ENCODE measurements at places on chromosomes 4 and X.

DNA sequence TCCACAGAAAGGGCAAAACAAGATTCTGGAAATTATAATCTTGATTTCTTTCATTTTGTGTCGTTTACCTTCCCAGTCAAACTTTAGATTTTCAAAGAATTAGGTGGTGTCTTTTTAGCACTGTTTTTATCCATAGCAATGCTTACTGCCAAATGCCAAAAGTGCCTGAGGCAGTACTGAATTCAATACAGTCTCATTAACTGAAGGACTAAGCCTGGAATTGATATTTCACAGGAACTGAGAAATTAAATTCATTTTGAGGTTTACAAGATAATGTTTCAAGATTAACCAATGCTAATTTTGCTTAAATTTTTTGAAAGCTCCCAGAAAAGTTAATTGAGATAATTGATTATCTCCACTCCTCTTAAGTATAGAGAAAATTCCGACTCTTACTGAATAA lies 68.8 kb upstream of the ARHGAP24 start:
- no peak for DNase-seq

DNA sequence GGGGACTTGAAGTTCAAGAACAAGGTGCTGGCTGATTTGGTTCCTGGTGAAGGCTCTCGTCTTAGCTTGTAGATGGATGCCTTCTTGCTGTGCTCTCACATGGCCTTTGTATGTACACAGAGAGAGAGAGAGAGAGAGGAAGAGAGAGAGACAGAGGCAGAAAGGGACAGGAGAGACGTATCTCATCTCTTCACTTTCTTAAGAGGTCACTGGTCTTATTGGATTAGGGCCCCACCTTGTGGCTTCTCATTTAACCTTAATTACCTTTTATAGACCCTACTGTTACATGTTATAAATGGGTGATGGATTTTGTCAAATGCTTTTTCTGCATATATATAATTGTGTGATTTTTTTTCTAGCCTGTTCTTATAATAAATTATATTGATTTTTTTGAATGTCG lies 1444.2 kb downstream of the ADGRL3 start:
- DNase-seq = no peak

DNA sequence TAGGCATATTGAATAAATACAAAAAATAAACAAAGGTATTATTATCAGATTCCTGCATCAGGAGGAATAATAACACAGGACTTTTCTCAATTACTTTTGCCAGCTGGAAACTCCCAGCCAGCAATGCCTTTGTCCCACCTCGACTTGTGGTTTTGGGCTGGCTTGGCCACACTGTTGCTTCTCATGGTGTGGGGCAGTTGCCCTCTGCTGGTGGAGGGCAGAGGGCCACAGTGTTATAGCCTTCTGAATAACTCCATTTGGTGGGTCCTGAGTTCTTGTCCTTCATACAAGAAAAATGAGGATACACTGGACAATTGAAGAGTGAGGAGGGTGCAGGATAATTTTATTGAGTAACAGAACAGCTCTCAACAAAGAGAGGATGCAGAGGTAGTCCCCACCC lies 1206.0 kb upstream of the ADGRL3 start:
- DNase-seq = no peak

- DNase-seq = no peak
Observed at GRCh38 chrX:109886122-109886761, 116.7 kb upstream of the TMEM164 start.

DNA sequence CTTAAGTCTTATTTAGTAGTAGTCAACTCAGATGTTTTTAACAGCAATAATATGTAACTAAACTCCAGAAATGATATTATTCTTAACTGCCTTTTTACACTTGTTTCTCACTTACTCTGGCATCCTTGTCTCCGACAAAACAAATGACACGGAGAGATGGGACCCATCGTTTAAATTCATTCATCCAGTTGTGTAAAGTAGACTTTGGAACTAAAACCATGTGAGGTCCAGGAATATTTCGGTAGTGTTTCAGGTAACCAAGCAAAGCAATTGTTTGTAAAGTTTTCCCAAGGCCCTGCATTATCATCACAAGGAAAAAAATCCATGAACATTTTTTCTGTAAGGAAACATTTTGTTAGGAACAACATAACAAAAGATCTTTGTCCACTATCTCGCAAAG lies 11.6 kb downstream of the SMARCA1 start:
- DNase-seq = no peak

DNA sequence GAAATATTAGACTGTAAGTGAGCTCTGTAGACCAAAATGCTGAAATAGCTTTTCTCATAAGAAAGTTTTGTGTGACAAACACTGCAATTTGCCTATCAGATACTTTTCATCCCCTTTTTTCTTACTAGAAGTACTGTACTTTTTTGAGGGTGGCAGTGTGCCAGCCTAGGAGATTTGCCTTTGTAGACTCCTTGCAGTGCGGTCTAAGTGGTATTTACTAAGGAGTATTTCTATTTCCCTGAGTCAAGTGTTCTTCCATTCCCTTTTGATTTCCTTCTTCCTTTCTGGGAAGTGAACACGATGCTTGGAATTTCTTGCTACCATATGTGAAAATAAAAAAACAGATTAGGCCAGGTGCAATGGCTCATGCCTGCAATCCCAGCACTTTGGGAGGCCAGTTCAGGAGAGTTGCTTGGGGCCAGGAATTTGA lies 34.6 kb downstream of the PDLIM5 start:
- no peak for DNase-seq

DNA sequence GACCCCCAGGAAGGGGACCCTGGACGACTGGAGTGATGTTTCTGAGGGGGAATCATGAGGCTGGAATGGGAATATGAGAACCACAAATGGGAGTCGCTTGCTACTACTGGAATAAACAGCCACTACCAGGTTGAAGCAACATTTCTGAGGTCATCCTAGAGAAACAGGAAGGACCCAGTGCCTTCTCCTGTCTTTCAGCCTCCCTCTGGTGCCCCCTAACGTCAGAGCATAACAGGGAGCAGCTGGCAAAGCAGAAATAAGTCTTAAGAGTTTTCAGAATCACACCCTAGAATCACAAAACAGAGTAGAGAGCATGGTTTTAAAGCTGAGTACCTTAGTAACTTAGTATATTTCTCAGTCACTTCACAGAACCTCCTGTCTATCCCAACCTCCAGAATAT lies 347.8 kb upstream of the PITX2 start:
- no peak for DNase-seq

- no peak for DNase-seq
Observed at GRCh38 chrX:101206471-101206870, 13.1 kb upstream of the DRP2 start.

DNA sequence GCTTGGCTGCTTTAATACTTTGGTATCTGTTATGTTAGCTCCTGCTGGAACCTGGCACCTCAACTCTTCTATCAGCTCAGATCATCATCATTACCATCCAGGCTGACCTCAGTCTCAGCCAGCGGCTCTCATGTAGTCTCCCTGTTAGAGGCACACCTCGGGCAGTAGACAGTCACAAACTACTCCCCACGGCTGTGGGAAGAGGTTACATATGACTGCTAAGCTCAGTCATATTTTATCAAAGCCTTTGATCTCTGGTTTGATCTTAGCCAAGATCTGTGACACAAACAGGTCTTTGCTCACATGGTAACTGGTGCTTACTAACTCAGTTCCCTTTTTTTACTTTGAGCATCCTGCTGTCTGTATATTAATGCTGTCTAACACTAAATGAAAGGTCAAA lies 384.9 kb downstream of the CENPC start:
- DNase-seq = no peak

- no peak for DNase-seq
Observed at GRCh38 chr4:2253160-2254084, 8.5 kb downstream of the MXD4 start.

DNA sequence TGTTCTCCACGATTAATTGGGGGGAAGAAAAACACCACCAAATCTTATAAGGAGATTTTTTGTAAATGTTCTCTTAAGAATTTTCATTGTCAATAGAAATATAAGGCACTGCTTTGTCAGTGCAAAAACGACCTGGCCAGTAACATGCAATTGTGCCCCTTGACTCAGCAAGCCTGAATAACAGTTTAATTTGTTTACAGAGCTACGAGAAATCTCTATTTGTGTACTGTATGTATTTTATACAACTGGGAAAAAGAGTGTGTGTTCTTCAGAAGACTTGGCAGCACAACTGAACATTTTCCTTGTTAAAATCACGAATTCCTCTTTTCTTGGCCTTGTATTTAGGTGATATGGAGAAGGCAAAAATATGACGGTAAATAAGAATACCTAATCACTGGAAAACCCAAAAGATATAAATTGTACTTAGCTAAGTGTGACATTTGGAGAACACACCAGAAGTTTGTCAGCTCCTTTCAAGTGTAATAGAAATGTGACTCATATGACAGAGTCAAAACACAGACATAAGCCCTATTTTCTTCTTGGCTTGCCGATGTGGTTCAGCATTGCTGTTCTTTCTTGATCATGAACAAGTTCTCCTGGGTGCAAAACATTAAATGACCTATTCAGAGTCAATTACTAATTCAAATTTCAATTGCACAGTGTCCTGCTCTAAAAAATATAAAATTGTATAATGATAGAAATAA lies 945.0 kb upstream of the INTU start:
- no peak for DNase-seq

GRCh38 chr4:95048296-95048695 lies 290.5 kb downstream of the BMPR1B start:
- DNase-seq = no peak

DNA sequence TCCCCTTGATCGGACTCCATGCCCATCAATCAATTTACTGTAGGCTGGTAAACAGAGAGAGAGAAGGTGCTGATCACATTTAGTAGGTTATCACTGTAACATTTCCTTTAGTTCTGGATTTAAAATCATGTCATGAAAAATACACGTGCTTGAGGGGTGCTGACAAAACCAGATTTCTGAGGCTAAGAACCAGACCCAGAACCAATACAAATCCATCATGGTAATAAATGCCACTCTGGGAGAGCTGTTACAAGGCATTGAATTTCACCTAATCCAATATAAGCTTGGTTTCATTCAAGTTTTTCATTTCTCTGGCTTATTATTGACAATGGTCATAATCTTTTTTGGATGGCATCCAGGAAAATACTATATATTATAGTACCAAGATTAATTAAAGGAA lies 54.5 kb downstream of the FBXO8 start:
- DNase-seq = no peak

- peak; percentile 38 for DNase-seq
Observed at GRCh38 chrX:41085512-41085877, 250 bp downstream of the USP9X start.
